Dorsolateral prefrontal cortex (tissue), 122 donors: ENCODE measurements at places on chromosomes 4 and X. TPM values are rescaled to one million over a fixed set of nuclear protein-coding genes. Genes with fewer than 3 reads are reported as not detected.

Gene ZNF157
- 3.2 TPM for total RNA-seq

GRCh38 chr4:189988877-189989431, 38.1 kb downstream of the FRG2 start:
- DNase-seq = no peak

Gene GNL3L
- total RNA-seq = 29.7 TPM

- DNase-seq = no peak
Measured at GRCh38 chrX:128816919-128817318, 706.4 kb downstream of the SMARCA1 start.

GRCh38 chrX:17584248-17584681, 153.0 kb upstream of the SCML1 start:
- DNase-seq = no peak

DNA sequence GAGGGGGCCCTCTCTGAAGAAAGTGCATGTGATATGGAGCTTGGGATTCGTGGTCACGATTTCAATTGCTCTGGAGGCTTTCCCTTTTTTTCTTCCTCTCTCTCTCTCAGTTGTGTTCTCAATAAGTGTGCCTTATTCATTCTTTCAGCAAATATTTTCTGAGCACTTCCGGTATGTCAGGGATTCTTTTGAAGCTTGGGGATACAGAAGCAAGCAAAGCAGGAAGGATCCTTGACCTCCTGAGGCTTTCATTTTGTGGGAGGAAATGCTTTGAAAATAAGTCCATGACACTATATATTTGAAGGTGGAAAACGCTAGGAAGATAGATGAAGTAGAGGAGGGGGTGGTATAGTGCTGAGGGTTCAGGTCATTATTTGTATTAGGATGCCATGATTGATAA, 12.6 kb upstream of the GABRE start:
- DNase-seq = no peak
